Left lung (tissue), 14 donors: ENCODE measurements at places on chromosomes 16 and 17.

DNA sequence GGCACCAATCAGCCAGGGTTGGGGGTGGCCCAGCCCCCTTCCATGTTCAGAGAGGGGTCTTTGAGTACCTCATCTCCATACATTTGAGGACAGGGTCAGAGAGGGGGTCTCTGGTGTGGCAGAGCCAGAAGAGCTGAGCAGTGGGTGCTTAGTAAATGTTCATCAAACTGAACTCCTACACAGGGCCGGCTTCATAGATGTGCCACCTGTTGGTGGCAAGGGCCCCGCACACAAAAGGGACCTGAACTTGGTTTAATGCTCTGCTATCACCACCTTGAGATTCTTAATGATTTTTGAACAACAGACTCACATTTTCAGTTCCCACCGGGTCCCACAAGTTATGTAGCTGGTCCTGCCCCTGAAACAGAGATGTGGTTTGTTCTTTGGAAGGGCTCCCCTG lies 9.0 kb upstream of the C1QL1 start:
- DNase-seq, result no peak

GRCh38 chr17:71486261-71486660 lies 634.6 kb upstream of the SOX9 start:
- DNase-seq, result no peak

- no peak for DNase-seq
These were observed 58.1 kb downstream of the CYB5B start for GRCh38 chr16:69482410-69482991.

DNA sequence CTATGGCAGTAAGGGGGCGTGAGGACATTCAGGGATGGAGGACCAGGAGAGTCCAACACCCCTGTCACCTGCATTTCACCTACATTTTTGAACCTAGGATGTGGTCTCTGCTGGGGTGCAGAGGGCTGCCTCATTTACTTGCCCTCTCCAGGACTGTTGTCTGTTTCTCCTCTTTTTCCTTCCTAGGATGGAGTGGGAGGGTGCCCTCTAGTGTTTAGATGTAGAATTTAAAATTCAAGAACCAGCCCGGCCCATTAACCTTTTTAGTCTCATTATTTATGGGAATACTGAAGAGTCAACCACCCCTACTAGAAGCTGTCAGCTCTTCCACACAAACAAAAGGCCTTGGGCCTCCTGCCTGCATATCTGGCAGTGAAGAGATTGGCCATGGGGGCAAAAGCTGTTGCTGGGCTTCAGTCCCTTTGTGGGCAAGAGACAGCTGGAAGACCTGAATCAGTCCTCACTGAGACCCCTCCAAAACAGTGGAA lies 2.5 kb upstream of the STARD3 start:
- no peak for DNase-seq

- DNase-seq, result no peak
These were observed 18.5 kb downstream of the RAP1GAP2 start for GRCh38 chr17:2814481-2815341.

DNA sequence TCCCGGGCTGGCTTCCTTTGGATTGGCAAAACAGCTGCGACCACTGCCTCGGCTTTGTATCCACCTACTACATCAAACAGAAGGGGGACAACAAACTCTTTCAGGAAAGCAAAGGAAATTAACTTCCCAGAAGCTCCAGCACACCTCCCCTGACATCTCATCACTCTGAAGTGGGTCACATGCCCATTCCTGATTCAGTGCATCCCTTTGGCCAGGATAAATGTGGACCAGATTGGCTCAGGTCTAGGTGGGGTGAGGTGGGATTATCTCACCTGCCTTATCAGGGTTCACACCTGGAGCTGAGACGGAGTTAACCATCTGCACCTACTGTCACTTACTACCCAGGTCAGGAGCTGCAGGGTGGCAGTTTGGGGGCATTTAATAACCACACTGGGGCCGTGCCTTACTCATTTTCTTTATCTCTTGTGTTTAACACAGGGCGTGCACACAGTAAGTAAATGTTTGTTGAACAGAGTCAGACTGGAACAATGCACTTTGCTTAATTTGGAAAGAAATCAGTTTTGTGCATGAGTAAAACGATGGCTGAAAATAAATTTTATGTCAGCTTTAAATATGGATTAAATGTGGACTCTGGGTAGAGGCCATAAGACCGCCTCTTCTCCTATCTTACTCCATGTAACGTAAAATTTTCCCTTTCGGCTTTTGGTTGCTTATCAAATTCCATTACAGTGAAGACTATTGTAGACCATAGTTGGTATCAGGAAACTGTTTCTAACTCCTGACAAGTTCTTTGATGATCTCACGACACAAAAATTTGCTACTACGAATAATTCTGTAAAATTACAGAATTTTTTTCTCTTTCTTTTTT lies 36.0 kb downstream of the IQCK start:
- no peak for DNase-seq

DNA sequence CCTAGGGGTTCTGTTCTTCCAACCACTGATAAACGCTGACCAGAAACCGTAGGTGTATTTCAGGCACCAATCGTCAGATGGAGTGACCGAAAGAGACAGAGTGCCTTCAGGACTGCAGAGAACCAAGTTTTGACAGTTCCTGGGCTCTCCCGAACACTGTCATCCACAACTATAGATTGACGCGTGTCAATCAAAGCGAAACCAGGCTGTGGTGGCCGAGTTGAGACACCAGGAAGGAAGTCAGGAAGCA lies 11.9 kb upstream of the AURKB start:
- no peak for DNase-seq

GRCh38 chr17:11628374-11628773 lies 30.1 kb downstream of the DNAH9 start:
- no peak for DNase-seq

DNA sequence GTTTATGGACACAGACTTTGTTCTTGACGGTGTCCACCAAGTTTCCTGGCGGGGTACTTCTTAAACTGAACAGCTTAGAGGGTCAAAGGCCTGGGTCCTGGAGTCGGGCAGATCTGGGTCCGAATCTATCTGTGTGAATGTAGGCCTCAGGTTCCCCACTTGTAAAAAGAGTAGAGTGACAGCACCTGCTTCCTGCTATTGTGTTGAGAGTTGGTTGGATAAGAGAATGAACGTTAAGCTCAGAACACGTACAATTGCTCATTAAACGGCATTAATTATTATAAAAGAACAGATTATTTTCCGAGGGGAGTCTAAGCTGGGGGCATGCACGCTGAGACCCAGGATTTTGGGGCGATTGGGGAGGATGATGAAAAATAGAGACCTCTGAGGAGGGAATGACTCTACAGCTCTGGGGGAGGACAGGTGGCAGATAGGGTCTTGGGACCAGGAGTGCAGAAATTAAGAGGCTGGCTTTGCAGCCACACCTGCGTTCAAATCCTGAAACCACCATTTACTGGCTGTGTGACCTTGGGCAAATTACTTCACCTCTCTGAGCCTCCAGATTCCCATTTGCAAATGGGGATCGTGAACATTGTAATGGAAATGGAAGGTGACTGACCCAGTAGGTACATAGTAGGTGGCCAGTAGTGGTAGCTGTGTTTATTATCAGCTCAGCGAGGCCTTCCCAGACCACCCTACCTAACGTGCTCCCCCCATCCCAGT lies 862 bp downstream of the CLEC16A start:
- no peak for DNase-seq

GRCh38 chr16:15888072-15888976 lies at the start of gene CEP20:
Gene CEP20 (minus strand): TSS chr16:15888603. CDS start chr16:15888585, 18 bp downstream.
- peak; percentile 98 for DNase-seq

- DNase-seq, result peak; percentile 81
These were observed 611.3 kb upstream of the SALL1 start for GRCh38 chr16:51762081-51762996.

DNA sequence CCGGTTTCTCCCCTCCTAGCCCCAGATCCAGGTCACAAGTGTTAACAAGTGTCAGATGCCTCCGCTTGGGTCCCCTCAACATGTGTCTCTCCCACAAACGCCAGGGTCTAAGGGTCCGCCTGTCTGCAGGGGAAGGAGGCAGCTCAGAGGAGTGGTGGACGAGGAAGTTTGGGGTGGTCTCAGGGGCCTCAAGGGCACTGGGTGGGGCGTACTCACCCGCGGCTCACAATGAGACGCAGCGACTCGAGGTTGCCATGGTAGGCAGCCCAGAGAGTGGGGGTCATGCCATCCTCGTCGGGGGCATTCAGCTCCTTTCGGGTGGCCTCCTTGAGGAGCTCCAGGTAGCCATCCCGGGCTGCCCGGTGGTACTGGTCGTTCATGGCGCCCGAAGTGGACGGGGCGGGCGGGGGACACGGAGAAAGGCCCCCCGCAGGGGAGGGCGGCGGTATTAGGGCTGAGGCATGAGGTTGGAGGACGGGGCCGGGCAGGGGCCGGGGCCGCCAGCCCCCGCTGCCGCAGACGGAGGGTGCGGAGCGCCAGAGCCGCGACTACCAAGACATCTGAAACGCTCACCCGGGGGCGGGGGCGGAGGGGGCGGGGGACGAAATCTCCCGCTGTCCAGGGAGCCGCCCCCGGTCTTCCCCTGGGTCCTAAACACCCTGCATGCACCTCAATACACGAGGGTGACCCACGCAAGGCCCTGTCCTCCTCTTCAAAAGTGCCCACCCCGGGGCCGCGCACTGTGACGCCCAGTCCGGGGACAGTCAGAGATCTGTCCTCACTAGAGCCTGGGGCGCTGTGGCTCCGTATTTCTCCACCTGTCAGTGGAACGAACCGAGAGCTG lies at the start of gene USH1G:
USH1G (minus strand) TSS at position 562 of the 844 bp plus-strand sequence; CDS start at position 380, 182 bp downstream.
- DNase-seq, result no peak

DNA sequence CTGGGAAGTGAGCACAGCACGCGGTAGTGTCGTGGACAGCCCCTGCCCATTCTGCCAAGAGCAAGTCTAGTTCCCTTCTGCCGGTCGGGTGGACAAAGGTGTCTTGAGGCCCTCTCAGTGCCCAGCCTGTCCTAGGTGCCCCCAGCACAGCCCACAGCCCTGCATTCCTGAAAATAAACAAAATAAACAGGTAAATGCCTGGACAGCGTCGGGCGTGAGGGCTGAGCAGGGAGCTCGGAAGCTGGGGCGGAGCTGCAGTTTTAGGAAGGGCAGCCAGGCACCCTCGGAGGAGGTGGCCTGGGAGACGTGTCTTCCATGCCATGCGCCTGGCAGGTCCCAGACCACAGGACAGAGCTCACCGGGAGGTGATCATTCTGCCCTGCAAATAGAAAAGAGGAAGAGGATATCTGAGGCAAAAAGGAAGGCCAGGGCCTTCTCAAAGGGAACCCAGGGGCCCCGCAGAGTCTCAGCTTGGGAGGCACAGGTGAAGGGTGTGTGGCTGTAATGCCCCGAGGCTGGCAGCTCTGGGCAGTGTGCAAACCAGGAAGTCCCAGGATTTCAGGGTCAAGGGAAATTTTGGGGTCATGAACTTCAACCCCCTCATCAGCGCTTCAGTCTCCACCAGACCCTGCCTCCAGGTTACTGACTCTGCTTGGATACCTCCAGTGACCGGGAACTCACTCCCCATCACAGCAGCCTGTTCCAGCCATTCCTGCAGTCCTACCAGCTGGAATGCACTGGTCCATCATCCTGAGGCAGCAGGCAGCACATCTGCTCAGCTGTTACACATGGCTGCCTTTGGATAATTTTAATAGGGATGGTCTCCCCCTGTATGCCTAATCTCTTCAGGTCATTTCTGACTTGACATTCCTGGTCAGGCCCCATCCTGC lies 1.7 kb downstream of the ZNF469 start:
- no peak for DNase-seq

DNA sequence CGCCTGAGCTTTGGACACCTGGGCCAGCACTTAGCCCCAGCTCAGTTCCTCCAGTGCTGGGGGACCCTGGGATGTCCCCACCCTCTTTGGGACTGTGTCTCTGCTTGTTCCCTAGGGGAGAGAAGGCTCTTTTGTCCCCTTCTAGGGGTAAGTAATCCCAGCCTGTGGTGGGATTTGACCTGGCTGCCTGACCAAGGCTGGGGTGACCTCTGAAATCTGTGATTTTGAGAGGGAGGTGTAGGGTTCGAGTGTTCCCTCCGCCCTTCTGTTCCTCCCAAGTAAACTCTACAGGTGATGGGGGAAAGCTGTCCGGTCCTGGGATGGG lies 593 bp downstream of the TMEM92 start:
- DNase-seq, result no peak

GRCh38 chr16:23679274-23679985 lies 741 bp downstream of the PLK1 start:
- DNase-seq, result peak; percentile 50

- DNase-seq, result no peak
These were observed 37.7 kb upstream of the TOB1 start for GRCh38 chr17:50903604-50904517.
